ENCODE measurements at places on chromosomes 16 and 17. TPM values are rescaled to one million over a fixed set of nuclear protein-coding genes. Genes with fewer than 3 reads are reported as not detected.

GRCh38 chr16:21600031-21600773 is 825 bp downstream of the METTL9 start:
- DNase-seq, result no peak
- no peaks in the 10 kb centered on the region for H3K36me3 ChIP-seq
- no peaks in the 10 kb centered on the region for H3K27me3 ChIP-seq
- peak overlapping the region; percentile 53 for H3K27ac ChIP-seq
- H3K4me3 ChIP-seq, result peak overlapping the region; percentile 76

DNA sequence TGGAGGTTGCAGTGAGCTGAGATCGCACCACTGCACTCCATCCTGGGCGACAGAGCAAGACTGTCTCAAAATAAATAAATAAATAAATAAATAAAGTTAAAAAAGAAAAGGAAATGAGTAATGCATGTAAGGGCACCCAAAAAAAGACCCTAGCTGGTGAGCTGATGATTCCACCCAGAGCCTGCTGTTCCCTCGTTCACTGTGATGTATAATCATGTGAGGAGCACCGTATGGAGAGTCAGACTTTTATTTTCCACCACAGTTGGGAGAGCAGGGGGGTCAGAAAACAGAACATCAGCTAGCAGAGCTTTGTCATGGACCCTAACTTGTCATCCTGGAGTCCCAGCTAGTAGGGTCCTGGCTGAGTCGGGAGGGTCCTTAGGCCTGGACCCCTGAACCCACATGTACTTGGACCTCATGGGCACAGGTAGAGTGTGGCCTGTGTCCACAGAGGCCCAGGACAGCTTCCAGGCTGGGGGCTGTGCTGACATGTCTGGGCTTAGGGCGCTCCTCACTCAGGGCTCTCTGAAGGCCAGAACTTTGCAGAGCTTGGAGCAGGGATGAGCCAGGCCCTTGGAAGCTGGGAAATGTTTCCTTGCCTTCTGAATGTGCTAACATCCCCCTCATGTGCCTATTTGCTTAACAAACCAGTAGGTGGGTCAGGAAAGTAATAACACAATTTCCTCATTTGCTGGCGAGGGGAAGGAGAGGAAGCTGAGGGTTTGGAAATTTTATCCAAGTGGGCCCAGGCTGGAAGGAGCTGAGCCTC is 18.8 kb upstream of the LASP1NB start:
- no peak for DNase-seq
- no peaks in the 10 kb centered on the region for H3K4me1 ChIP-seq
- no peaks in the 10 kb centered on the region for H3K27me3 ChIP-seq
- H3K27ac ChIP-seq, result no peak overlapping the region

GRCh38 chr16:12323007-12323758 is 346.6 kb downstream of the SNX29 start:
- H3K4me1 ChIP-seq, result no peaks in the 10 kb centered on the region
- no peaks in the 10 kb centered on the region for H3K36me3 ChIP-seq
- H3K27ac ChIP-seq, result no peak overlapping the region
- no peak for DNase-seq
- H3K4me3 ChIP-seq, result no peak overlapping the region

DNA sequence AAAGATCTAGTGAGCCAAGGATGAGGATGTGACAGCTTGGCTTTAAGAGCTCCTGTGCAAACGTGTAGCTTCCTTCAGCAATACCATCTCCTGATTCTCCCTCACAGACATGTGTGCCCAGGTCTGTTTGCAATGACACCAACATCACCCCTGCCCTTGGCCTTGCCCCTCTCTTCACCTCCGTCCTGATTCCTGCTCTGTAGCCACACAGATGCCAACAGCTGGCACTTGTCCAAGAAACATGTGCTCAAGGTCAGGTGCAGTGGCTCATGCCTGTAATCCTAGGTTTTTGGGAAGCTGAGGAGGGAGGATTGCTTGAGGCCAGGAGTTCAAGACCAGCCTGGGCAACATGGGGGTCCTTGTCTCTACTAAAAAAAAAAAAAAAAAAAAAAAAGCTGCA is 103.8 kb upstream of the CRHR1 start:
- no peaks in the 10 kb centered on the region for H3K4me1 ChIP-seq
- no peak for DNase-seq
- H3K27me3 ChIP-seq, result 0 out of 2 replicates have a peak, but pooled peaks cover 2% of the 10 kb centered on the region
- no peak overlapping the region for H3K4me3 ChIP-seq
- no peaks in the 10 kb centered on the region for H3K36me3 ChIP-seq

- no peaks in the 10 kb centered on the region for H3K36me3 ChIP-seq
- no peaks in the 10 kb centered on the region for H3K27me3 ChIP-seq
- H3K4me3 ChIP-seq, result no peak overlapping the region
- no peak overlapping the region for H3K27ac ChIP-seq
- H3K4me1 ChIP-seq, result peaks cover 7% of the 10 kb centered on the region
Measured at GRCh38 chr16:766820-767640, 6.5 kb downstream of the MSLN start.

DNA sequence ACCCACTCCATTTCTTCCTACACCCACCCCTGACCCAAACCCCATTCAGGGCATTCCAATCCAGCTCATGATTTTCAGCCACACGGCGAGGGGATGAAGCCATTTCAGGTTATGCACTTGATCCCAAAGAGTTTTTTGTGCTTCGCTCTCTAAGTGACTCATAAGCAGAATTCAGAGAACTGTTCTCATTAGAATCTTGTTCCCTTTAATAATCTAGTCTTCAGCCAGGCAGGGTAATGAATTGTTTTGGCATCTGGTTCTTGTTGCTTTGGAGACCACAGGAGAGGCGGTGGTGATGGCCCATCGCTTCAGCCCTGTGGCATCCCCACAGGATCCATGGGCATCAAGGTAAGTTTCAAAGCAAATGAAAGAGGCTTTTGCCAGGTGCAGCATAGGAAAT is 4.8 kb upstream of the KRT31 start:
- no peaks in the 10 kb centered on the region for H3K27me3 ChIP-seq
- H3K27ac ChIP-seq, result no peak overlapping the region
- H3K4me3 ChIP-seq, result no peak overlapping the region

DNA sequence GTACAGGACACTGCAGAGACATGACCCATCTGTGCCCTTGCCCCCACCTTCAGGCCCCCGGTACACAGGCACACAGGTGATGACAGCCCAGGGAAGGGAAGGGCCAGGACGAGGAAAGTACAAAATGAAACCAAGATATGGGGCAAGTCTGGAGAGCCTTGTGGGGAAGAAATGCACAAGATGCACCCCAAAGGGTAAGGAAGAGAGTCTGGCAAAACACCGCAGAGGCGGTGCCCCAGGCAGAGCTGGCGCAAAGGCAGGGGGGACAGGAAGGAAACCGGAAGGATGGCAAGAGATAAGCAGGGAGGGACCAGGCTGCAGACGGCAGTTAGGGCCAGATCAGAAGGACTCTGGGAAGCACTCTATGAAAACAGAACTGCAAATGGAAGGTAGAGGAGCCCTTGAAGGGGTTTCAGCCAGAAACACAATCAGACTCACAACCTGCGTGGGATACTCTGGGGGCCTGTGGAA is 81.4 kb downstream of the SLC39A11 start:
- peak overlapping the region; percentile 32 for H3K4me3 ChIP-seq
- no peaks in the 10 kb centered on the region for H3K36me3 ChIP-seq
- no peaks in the 10 kb centered on the region for H3K27me3 ChIP-seq
- peaks cover 26% of the 10 kb centered on the region for H3K4me1 ChIP-seq
- DNase-seq, result no peak

- no peak overlapping the region for H3K27ac ChIP-seq
- DNase-seq, result peak; percentile 13
- H3K4me3 ChIP-seq, result no peak overlapping the region
Measured at GRCh38 chr17:12667299-12667958, 1.7 kb downstream of the MYOCD start.

DNA sequence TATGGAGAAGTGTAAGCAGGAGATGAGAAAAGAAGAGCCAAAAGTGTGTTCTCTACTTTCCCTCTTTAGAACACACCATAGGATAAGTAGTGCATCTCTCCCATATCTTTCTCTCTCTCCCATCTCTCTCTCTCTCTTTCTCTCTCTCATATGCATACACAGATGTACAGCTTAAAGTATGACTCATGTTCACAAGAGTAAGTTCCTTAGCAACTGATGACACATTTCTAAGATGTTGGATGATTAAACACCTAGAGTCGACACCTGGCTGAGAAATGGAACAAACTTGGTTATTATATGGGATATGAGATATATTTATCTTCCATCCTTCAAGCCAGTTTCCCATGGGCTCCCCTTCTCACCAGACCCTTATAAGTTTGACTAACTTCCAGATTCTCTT is 113.5 kb downstream of the TMEM132E start:
- no peak for DNase-seq
- H3K4me3 ChIP-seq, result no peak overlapping the region
- no peaks in the 10 kb centered on the region for H3K36me3 ChIP-seq
- no peaks in the 10 kb centered on the region for H3K4me1 ChIP-seq

DNA sequence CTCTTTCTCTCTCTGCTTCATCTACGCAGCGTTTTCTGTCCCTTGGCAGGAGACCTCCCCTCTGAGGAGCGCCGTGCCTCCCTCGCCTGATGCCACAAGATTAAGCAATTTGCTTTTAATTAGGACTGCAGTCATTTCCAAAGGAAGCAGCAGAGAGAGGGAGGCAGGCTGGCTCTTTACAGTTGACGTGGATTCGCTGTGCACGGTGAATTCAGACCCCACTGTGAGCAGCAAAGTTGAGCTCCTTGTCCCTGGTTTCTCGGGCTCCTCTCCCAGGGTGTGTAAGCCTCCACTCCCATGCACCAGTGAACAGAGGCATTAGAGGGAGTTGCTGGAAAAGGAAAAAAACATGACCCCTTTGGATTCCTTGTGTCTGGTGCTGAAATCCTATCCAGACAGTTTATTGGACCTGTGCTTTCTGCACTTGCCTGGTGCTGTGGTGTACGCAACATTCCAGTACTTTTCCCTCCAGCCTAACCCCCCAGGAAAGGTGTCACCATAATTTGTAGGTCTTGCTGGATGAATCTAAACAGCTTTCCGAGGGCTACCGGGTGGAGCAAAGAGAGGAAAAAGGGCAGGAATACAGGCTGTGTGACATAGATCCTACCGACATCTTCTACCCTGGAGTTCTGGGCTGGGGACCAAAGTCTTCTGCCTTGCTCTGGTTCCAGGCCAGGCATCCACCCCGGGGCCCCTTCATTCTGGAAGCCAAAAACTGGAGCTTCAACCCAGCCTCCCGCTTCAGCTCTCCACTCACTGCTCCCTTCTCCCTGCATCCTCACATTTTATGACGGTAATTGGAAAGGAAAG is 171.0 kb downstream of the MAF start:
- no peaks in the 10 kb centered on the region for H3K4me1 ChIP-seq
- H3K4me3 ChIP-seq, result no peak overlapping the region
- DNase-seq, result no peak
- H3K27ac ChIP-seq, result no peak overlapping the region
- no peaks in the 10 kb centered on the region for H3K27me3 ChIP-seq

GRCh38 chr17:81832608-81833159 is 407 bp downstream of the MCRIP1 start:
- peaks cover 18% of the 10 kb centered on the region for H3K4me1 ChIP-seq
- no peaks in the 10 kb centered on the region for H3K27me3 ChIP-seq
- DNase-seq, result no peak
- H3K27ac ChIP-seq, result peak overlapping the region; percentile 86

- no peak for DNase-seq
- no peak overlapping the region for H3K27ac ChIP-seq
- H3K4me1 ChIP-seq, result no peaks in the 10 kb centered on the region
- no peaks in the 10 kb centered on the region for H3K27me3 ChIP-seq
- no peak overlapping the region for H3K4me3 ChIP-seq
Measured at GRCh38 chr17:78790552-78790951, 8.5 kb upstream of the CYTH1 start.

GRCh38 chr17:13600475-13601321 is 1.0 kb downstream of the HS3ST3A1 start:
- H3K27ac ChIP-seq, result no peak overlapping the region
- peaks cover 5% of the 10 kb centered on the region for H3K27me3 ChIP-seq
- H3K4me1 ChIP-seq, result no peaks in the 10 kb centered on the region
- no peak for DNase-seq
- no peaks in the 10 kb centered on the region for H3K36me3 ChIP-seq

DNA sequence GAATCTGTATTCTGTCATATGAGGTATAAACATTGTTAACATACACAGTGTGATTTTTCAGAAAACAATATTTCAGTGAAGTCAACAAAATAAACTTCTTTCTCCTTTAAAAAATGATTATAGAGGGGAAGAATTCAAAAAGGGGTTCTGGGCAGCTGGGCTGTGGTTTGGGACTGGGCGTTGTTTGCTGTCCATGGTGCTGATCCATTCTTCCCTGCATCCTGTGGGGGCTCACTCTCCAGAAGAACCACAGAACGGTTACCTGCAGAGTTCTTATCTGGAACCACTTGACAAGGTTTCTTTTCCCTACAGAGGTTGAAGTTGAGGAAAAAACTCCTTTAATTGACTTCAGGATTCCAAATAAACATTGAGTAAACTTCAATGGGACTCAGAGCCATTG is 1091.0 kb downstream of the CDH8 start:
- H3K36me3 ChIP-seq, result no peaks in the 10 kb centered on the region
- no peaks in the 10 kb centered on the region for H3K27me3 ChIP-seq
- no peak overlapping the region for H3K27ac ChIP-seq
- no peak for DNase-seq
- H3K4me3 ChIP-seq, result no peak overlapping the region

GRCh38 chr16:48057048-48057447 is 98.7 kb downstream of the ABCC12 start:
- peak overlapping the region; percentile 13 for H3K27ac ChIP-seq
- H3K4me1 ChIP-seq, result peaks cover 11% of the 10 kb centered on the region
- no peaks in the 10 kb centered on the region for H3K27me3 ChIP-seq
- H3K36me3 ChIP-seq, result no peaks in the 10 kb centered on the region
- H3K4me3 ChIP-seq, result no peak overlapping the region

DNA sequence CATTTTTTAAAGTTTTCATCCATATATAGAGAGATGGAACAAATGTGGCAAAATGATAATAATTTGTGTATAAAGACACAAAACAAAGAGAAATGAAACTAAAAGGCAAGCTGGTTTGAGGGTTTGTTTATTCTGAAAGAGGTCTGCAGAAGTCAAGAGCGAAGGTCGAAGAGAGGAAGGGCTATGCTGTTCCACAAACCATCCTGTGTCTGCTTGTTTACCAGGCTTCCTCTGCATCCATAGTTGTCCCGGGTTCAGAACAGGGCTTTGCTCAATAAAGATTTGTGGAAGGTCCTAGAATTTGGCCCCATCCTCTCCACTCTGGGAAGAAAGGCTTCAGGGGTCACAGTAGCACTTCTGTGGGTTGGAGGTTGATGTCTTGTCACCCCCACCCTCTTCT is 2.4 kb upstream of the MARVELD3 start:
- peaks cover 2% of the 10 kb centered on the region for H3K27me3 ChIP-seq
- peaks cover 2% of the 10 kb centered on the region for H3K36me3 ChIP-seq
- H3K27ac ChIP-seq, result no peak overlapping the region

PIRT gene
- total RNA-seq, result not detected

FBXO39 gene
- not detected for total RNA-seq

PTX4 gene
- total RNA-seq, result not detected

UTS2R gene
- total RNA-seq, result 0.39 TPM

NPIPB2 gene
- 10.3 TPM for total RNA-seq

KRTAP4-3 gene
- total RNA-seq, result not detected

PHOSPHO1 gene
- 0.54 TPM for total RNA-seq

EIF3C gene
- total RNA-seq, result 526 TPM
